ENCODE measurements at places on chromosomes 4 and X. TPM values are rescaled to one million over a fixed set of nuclear protein-coding genes. Genes with fewer than 3 reads are reported as not detected.

The POU3F4 gene
- not detected for total RNA-seq

The ANAPC10 gene
- total RNA-seq, result 31.7 TPM

The GPM6B gene
- total RNA-seq, result 0.43 TPM

The FMR1NB gene
- total RNA-seq, result not detected

The SULT1B1 gene
- 0.27 TPM for total RNA-seq

The DMP1 gene
- not detected for total RNA-seq

The RAB39B gene
- 0.50 TPM for total RNA-seq

The SMR3B gene
- total RNA-seq, result not detected

The PRDM8 gene
- total RNA-seq, result 15.0 TPM

The CISD2 gene
- total RNA-seq, result 51.3 TPM

The GYG2 gene
- not detected for total RNA-seq

The MAGEA2 gene
- total RNA-seq, result 87.1 TPM

The SLC10A6 gene
- total RNA-seq, result not detected

The CXCL11 gene
- not detected for total RNA-seq

The SPANXA1 gene
- total RNA-seq, result 0.23 TPM

The SPATA18 gene
- total RNA-seq, result 3.3 TPM

The ZNF81 gene
- total RNA-seq, result 7.7 TPM

The SLITRK4 gene
- not detected for total RNA-seq

The NDST3 gene
- 0.59 TPM for total RNA-seq

The TEX11 gene
- total RNA-seq, result not detected

The SPRY1 gene
- total RNA-seq, result 0.60 TPM

The CT47B1 gene
- not detected for total RNA-seq

The ATOH1 gene
- not detected for total RNA-seq

The SRPX gene
- total RNA-seq, result 151 TPM

The MUC7 gene
- total RNA-seq, result not detected

The ANXA3 gene
- 112 TPM for total RNA-seq

The TCEANC gene
- 0.29 TPM for total RNA-seq

The KLF8 gene
- not detected for total RNA-seq

The ERVMER34-1 gene
- 0.13 TPM for total RNA-seq

The ARMCX4 gene
- total RNA-seq, result 0.98 TPM

The ANOS1 gene
- total RNA-seq, result 14.6 TPM

The BLOC1S4 gene
- total RNA-seq, result 23.8 TPM

The ADH1B gene
- total RNA-seq, result not detected

The CORIN gene
- 0.73 TPM for total RNA-seq

The SCFD2 gene
- 28.0 TPM for total RNA-seq

The CNGA1 gene
- total RNA-seq, result 0.17 TPM

The GAGE2A gene
- 5.9 TPM for total RNA-seq

The SSX3 gene
- total RNA-seq, result 89.2 TPM

The MOSPD2 gene
- total RNA-seq, result 7.9 TPM

The ASB5 gene
- total RNA-seq, result not detected

The UBL4A gene
- 61.7 TPM for total RNA-seq

The CCSER1 gene
- not detected for total RNA-seq

The ALPK1 gene
- 5.1 TPM for total RNA-seq

The SLC2A9 gene
- 0.37 TPM for total RNA-seq

The RNF212 gene
- total RNA-seq, result not detected

The PASD1 gene
- 65.8 TPM for total RNA-seq

The TMEM144 gene
- not detected for total RNA-seq

The PPP2R2C gene
- total RNA-seq, result 31.7 TPM

The PNCK gene
- total RNA-seq, result not detected

The MSL3 gene
- 27.2 TPM for total RNA-seq

The REPS2 gene
- 2.4 TPM for total RNA-seq

The PRKG2 gene
- total RNA-seq, result 0.05 TPM

The CSAG1 gene
- 71.6 TPM for total RNA-seq

The EDA2R gene
- 13.5 TPM for total RNA-seq

The LONRF3 gene
- not detected for total RNA-seq

The VCX gene
- total RNA-seq, result 0.33 TPM

The TMPRSS11B gene
- not detected for total RNA-seq

The POU4F2 gene
- not detected for total RNA-seq
